ENCODE measurements at places on chromosomes 2 and 18.

DNA sequence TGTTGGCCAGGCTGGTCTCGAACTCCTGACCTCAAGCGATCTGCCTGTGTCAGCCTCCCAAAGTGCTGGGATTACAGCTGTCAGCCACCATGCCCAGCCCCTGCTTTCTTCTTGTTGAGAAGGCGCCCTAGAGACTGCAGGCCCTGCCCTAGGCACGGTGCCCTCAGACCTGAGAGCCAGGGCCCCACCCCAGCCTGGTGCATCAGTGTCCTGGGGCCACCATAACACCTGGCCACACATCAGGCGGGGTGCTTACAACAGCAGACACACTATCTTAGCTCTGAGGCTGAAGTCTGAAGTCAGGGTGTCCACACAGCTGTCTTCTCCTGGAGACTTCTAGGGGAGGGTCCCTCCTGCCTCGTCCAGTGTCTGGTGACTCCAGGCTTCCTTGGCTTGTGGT lies 120.6 kb downstream of the NDUFA10 start:
- no peak for DNase-seq

- DNase-seq = no peak
Measured at GRCh38 chr2:119289642-119290041, 66.0 kb downstream of the STEAP3 start.

- DNase-seq = no peak
Measured at GRCh38 chr2:65054749-65055421, 1.3 kb upstream of the CEP68 start.

DNA sequence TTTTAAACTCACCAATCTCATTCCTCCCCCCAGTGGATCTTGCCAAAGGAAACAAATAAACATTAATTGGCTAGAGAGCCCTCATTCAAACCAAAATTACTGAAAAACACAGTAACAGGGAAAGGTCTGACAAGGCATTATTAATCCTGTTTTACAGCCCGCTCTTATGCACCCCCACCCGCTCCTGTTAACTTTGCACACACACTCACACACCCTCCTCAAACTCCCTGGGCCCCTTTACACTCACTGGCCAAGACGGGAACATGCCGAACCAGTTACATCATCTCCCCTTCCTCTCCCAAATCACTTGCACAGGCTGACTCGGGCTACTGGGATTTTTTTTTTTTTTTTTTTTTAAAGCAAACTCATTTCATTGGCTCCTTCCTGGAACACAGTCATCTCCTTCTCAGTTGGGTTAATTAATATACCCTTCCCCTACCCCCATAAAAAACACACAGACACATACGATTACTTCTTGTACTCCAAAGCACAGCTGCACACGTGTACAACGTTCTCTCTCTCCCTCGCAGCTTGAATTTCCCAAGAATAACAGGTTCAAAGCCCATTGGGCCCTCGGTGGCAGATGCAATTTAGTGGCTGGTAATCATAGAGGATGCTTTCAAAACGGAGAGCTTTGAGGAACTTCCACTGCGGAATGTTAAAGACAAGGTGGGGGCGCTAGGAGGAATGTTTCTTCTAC lies 31.8 kb downstream of the KLF7 start:
- peak; percentile 82 for DNase-seq

DNA sequence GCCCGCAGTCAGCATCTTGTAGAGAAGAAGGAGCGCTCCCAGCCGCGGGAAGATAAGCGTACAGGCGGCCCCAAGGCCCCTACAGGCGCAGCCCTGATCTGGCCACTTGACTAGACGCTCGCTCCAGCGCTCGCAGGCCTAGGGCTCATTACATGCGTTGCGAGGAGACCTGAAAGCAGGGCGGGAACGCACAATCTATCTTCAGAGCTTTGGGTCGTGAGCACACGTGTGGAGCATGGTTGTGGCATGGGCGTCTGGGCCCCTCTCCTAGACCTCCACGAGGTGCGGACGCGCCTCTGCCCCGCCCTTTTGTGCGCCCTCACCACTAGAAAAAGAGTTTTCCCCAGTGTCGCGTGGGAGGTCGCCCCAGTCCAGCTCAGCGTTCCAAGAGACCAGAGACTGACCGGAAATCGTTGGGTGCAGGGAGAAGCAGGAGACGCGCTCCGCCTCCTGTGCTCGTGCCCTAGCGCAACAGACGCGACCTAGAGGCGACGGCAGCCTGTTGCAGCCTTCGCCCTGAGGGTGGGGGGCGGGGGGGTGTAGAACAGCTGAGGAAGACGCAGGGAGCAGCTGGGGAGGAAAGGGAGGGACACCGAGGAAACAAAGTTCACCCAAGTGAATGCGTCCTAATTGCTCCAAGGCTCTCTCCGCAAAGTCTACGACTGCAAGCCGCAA lies 12.6 kb downstream of the NR4A2 start:
- DNase-seq = no peak

- DNase-seq = no peak
Measured at GRCh38 chr2:45754131-45755010, 102.9 kb downstream of the PRKCE start.

DNA sequence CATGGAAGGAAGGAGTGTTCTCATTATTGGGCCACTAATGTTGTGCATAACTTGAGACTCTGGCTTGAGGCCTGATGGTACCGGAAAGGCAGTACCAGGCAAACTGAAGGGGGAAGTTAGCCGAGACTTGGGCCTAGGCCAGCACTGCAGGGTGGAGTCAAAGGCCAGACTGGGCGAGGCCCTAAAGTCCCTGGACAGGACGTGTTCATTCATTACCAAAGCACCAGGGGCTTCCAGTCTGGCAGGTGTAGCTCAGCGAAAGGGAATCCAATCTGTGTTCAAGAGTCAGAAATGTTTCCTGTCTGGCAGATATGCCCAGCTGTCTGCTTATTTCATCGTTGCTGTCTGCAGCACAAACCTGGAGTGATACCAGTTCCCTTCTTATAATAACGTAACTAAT lies 4.7 kb upstream of the ITSN2 start:
- peak; percentile 67 for DNase-seq

GRCh38 chr2:113227290-113227689 lies 51.4 kb downstream of the PAX8 start:
- no peak for DNase-seq

GRCh38 chr18:11821643-11822237 lies 29.5 kb upstream of the CHMP1B start:
- no peak for DNase-seq

DNA sequence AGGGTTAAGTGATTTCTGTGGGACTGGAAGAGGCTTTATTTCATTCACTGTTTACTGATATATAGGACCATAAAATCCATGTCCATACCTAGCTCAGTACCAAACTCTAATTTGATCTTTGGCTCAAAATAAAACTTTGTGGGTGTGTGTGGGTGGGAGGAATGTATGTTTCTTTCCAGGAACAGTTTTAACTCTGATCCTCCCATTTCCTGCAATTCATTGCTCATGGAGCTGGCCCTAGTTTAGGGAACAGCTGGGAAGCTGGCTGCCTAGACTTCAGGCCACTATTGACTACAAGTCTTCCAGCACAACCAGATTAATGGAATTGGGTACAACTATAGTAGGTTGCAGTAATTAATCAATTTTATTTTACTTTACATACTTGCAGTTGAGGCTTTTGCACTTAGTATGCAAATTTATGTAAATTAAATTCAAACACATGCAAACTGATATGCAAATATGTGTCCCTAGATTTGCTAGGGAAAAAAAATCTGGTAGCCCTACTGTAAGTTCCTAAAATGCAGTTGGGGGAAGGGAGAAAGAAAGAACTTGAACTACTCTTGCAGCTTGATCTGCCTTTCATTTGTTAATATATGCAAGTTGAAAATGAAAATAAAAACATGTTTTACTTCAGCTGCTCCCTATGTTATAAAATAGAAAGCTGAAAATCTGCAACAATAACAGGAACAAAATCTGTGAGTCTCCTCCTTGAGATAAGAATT lies 1070.3 kb upstream of the CELF4 start:
- DNase-seq = no peak

DNA sequence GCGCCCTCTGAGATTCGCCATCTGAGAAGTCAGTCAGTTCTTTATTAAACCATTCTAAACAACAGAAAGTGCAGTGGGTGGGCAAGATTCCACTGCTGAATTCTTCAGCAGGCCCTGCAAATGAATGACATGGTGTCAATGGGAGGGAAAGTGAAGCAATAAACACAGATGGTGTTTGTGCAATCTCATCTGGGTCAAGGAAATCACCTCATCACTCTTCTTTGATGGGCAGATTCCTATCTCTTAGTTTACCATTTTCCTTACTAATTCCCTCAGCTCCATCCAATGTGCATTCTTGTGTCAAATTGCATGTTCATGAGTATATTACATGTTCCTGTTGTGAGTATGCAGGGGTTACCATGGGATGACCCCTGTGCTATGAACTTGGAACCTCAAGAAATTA lies 100.7 kb upstream of the CYP1B1 start:
- DNase-seq = no peak

DNA sequence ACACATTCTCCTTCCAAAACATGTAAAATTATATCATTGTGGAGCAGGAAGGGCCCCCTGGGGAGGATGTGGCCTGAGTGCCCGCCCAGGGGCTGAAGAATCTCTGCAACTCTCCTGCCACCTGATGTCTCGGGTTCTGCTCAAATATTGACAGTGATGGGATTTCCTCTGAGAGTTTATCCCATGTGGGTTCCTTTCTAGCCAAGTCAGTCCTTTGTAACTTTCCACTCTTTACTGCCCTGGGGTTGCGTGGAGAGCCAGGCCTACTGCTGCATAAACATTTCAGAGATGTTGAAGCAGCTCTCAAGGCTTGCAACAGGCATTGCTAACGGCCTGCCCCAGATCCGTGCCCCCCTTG lies 4.0 kb upstream of the RAB17 start:
- DNase-seq = no peak

GRCh38 chr2:69134306-69134945 lies 121.4 kb downstream of the ANTXR1 start:
- no peak for DNase-seq

DNA sequence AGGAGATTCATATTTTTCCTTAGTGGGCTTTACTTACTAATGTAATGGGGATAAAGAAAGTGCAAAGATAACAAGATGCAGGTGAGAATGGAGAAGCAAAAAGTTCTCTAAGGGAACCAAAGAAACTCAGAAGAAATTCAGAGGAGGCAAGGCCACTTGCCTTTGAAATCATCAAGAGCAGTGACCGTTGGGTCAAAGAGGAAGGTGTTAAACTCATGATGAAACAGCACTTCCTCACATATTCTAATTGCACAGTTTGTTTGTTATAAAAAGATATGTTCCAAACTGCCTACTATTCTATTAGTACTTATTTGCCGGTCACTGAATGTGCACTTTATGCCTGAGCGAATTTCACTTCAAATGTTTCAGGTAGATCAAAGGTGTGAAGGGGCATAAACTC lies 975.1 kb downstream of the BCL11A start:
- DNase-seq = no peak

- DNase-seq = no peak
Measured at GRCh38 chr2:229740279-229740678, 25.9 kb upstream of the DNER start.

DNA sequence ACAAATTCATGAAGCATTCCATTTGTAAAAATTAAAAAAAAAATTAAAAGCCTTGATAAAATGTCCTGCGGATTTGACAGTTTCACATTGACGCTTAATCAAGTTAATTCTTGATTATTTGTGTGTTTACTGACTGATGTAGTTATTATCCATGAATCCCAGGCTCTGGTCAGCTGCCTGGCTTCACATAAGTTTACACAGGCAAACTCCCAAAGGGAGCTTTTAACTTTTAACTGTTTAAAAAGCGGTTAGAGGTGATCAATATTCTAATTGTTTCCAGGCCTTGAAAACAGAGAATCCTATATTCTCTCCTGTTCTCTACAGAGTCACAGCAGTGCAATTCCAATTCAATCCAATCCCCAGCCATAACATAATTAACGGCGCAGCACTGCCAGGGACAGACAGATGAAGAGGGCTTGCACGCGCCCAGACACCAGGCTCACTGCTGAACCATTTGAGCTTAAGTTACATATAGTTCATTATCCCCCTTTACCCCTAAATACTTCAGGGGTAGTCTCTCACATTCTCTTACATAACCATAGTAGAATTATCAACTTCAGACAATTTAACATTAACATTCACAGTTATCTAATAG lies 47.5 kb downstream of the ATP8B1 start:
- DNase-seq = no peak

DNA sequence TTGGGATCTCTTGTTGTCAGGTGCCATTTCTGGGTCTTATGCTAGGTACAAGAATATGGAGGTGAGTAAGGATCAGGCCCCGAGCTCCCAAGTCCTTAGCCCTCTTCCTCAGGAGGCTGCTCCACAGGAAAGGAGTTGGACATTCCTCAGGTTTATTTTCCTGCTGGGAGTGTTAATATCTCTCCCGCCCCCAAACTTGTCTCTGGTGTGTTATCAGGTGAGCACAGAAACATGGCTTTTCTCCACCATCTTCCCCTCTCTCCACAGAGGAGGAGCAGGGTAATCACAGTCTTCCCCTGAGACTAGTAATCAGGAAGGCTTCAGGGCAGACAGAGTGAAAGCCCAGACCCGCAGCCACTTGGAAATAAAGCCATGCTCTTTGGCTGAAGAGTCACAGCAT lies 73.3 kb upstream of the CAPN13 start:
- DNase-seq = no peak

- DNase-seq = no peak
Measured at GRCh38 chr2:161017780-161018470, 142.3 kb upstream of the TANK start.

GRCh38 chr2:156115338-156115737 lies 217.2 kb downstream of the NR4A2 start:
- DNase-seq = no peak

DNA sequence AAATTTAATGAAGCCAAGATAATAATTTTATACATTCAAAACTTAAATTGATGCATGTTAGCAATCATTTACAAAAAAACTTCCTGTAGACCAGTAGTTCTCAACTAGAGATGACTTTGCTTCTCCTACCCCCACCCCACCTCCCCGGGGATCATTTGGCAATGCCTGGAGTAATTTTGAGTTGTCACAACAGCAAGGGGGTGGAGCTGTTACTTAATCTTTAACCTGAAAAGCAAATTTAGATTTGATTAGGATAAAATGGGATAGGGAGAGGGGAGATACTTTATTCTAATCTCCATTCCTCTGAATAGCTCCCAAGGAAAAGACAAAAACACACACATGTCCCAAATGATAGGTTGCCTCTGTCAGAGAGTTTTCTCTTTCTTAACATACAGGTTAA lies 4.2 kb downstream of the SLC40A1 start:
- DNase-seq = no peak

GRCh38 chr2:55106148-55106547 lies 55.9 kb upstream of the RTN4 start:
- DNase-seq = no peak

DNA sequence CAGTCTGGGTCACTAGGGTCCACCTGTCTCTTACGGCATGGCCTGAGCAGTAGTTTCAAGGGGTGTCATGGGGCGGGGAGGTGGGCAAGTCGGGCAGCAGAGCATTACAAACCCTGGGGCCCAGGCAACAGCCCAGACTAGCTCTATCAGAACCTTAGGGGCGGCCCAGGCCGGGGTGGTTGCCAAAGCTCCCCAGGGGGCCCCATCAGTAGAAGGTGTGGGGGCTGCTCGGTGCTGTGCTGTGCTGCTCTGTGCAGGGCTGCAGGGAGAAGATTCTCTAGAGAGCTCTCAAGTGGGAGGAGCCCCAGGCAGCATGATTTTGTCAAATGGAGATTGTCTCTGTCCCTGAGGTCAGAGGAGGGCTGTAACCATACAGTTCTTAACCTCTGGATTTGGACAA lies 36.4 kb upstream of the SLC14A1 start:
- peak; percentile 46 for DNase-seq
